ENCODE measurements at places on chromosomes 1 and 21.
A peak's percentile ranks its signal among the peaks of the same experiment; 100 is the strongest.

GRCh38 chr1:23664837-23665795 is 26.5 kb upstream of the RPL11 start:
- DNase-seq: no peak

- DNase-seq: no peak
These were observed 130.3 kb downstream of the GLIS1 start for GRCh38 chr1:53608676-53609075.

- no peak for DNase-seq
These were observed 10.8 kb upstream of the THEM4 start for GRCh38 chr1:151920149-151920548.

GRCh38 chr1:180358649-180359048 is 128.6 kb downstream of the LHX4 start:
- no peak for DNase-seq

- DNase-seq: no peak
These were observed 347.9 kb downstream of the USH2A start for GRCh38 chr1:216075339-216075738.

- DNase-seq: no peak
These were observed 56.5 kb downstream of the CD46 start for GRCh38 chr1:207808322-207808705.

GRCh38 chr1:25184001-25184762 is 48.1 kb downstream of the SYF2 start:
- no peak for DNase-seq

- no peak for DNase-seq
These were observed 53.6 kb upstream of the SSX2IP start for GRCh38 chr1:84743896-84744295.

DNA sequence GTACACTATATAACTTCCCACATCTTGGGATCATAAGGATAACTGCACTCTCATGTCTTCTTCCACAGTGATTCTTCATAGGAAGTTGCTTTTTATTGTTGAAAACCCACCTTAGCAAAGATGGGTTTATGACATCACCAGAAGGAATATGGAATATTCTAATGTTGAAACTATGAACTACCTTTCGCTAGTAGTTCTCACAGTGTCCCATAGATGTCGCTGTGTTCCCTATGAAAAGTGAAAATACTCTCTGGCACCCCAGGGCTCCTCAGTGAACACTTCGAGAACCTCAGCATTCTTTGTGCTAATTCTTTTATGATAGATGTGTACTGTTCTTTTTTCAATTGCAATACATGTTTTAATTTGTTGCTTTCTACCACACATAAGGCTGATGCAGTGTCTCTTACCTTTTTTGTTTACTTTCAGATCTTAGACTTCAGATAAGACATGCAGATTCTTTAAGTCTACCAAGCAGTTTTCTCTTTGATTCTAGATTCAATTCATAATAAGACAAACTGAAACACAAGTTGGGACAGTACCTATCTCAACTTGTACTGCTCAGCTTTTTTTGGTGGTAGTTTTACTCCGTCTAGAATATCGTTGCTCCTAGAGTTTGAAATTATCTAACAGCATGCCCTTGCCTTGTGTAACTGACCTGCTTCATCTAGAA is 90.8 kb downstream of the GTF2B start:
- no peak for DNase-seq

DNA sequence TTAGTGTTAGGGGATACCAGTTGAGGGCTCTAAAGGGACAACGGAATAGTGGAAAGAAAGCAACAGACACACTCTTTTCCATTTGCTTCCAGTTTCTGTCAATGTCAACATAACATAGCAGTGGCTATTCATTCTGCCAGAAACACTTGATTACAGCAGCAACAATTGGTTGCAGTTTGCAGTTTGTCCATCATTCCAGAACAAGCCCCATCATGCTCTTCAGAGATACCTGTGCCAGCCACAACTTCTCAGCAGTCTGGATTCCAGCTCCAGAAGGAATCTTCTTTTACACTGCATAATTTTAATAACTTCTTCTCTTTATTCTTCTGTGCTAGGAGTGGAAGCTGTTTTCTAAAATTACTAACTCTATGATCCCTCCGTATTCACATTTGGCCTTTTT is 1521.4 kb downstream of the PLA2G4A start:
- no peak for DNase-seq

GRCh38 chr1:3640121-3640837 is 9.6 kb downstream of the WRAP73 start:
- no peak for DNase-seq

GRCh38 chr1:241672301-241672700 is 20.2 kb downstream of the WDR64 start:
- no peak for DNase-seq

- DNase-seq: no peak
These were observed 10.0 kb upstream of the LRRC3 start for GRCh38 chr21:44445145-44445812.

- no peak for DNase-seq
These were observed 5.5 kb downstream of the SIM2 start for GRCh38 chr21:36704281-36704957.

DNA sequence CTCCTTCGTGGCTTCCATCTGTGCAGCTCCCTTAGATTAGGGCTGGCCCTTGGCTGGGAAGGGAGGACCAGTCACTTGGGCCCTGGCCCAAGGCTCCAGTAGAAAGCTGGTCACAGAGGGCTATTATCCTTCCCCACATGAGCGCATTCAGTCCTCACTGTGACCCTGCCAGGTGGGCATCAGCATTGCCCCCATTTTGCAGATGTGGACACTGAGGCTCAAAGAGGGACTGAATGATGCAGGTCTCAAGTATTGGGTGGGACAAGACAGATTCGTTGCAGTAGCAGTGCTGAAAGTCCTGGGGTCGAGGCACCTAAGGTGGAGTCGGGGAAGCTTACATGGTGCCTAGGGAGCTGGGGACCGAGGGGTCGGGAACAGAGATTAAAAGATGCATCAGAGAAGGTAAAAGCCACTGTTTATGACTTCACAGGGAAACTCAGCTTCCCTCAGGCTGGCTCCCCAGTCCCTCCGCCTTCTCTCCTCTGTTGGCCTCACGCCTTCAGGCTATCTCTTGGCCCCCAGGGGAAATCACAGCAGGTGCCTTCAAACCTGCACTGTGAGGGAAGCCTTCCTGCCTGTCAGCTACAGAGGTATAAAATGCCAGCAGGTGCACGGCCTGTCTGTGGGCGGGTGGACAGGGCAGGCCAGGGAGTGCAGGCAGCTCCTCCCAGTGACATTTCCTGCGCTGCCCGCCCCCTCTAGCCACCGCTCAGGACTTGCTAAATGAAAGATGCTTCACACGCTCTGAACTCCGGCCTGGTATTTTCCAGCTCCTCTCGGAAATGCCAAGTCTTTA is 178.4 kb downstream of the GRIK3 start:
- DNase-seq: no peak

DNA sequence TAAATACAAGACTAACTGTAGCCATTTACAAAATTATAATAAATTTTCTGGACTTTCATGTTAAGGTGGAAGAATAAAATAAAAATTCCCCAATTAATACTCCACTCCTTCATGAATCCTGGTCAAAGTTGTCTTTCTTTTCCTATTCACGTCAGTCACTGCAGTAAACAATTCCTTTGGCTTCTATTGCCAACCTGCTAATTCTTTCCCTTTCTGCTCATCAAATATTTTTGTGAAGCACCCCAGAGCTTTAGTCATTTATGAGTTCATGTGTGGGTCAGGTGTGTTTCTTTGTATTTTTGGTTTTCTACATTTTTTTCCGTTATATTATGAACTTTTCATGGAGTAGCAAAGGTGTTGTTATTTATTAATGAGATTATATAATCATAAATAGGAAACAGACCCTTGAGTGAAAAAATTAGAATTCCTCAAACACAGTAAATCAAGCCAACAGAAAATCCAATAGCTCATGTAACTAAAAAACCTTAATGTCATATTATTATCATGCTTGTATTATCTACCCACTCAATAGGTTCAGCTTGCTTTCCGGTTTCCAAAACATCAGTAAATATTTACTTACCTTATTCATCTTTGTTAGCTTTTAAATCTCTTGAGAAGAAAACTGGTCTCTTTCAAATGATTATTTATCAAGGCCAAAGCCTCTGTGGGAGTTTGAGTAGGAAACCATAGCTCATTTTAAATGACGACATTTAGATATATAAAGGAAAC is 29.6 kb upstream of the PLA2G4A start:
- no peak for DNase-seq

- no peak for DNase-seq
These were observed 2.7 kb upstream of the PRKACB start for GRCh38 chr1:84141182-84142003.

- no peak for DNase-seq
These were observed 11.7 kb downstream of the GADD45A start for GRCh38 chr1:67696708-67697107.

DNA sequence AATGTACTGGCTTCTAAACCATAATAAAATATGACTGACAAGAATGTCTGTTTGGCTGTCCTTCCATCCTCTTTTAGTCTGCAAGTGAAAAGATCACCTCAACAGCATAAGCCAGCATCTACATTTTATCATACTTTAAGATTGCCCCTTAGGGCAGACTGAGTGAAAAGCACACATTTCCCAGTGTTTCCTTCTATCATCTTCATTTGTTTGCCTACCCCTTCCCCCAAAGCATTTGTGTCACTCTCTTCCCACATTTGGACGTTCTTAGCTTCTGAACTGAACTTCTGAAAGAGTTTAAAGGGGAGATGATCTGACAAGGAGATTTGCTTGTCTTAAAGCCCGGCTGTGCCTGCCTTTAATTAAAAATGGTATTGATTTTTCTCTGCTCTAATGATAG is 322.2 kb downstream of the SPATA17 start:
- DNase-seq: no peak

DNA sequence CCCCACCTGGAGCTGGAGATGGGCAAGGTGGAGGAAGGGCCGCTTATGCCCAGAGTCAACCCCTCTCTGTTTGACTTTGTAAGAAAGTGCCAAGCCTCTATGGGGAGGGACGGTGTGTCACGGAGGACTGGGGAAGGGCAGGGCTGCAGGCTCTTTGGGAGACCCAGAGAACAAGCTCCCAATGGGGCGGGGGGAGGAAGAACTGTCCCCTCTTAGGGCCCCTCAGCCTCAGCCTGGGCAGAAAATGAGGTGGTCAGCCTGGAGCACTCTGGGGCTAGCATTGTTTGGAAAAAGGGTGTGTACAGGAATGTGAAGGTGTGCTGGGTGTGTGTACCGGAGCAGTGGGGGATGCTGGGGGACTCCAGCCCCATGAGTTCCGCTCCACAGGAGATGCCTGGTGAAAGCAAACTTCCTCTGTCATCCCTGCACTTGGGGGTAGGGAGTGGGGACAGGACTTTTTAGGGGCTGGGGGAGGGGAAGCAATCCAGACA is 1.2 kb upstream of the INAVA start:
- DNase-seq: no peak

GRCh38 chr21:41108668-41109585 is 59.0 kb upstream of the BACE2 start:
- DNase-seq: no peak

DNA sequence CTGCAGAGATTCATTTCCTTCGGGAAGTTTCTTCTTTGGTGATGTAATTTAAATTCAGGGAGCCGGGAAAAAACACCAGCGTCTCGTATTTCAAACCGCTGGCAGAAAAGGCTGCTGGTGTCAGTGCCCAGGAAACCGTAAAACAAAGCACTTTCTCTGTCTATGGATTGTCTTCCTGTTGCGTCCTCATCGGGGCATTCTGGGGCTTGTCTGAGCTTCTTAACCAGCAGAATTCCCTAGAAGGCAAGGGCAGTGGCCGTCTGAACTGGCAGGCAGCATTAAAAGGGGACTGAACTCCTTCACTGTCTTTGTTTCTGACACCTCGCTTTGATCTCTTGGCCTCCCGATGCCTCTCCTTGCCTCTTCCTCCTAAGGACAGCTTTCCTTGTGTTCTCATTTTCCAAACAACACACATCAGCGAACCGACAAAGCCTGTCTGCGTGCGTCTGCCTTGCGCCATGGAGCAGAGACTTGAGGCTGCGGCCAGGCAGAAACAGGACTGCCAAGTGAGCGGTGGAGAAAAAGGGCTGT is 391.6 kb upstream of the VAMP3 start:
- no peak for DNase-seq

GRCh38 chr1:231062500-231063270 is 22.6 kb upstream of the FAM89A start:
- no peak for DNase-seq

- peak; percentile 87 for DNase-seq
These were observed 72.8 kb upstream of the PAX7 start for GRCh38 chr1:18557621-18558465.

- DNase-seq: no peak
These were observed 35.7 kb upstream of the USP1 start for GRCh38 chr1:62401034-62401760.

DNA sequence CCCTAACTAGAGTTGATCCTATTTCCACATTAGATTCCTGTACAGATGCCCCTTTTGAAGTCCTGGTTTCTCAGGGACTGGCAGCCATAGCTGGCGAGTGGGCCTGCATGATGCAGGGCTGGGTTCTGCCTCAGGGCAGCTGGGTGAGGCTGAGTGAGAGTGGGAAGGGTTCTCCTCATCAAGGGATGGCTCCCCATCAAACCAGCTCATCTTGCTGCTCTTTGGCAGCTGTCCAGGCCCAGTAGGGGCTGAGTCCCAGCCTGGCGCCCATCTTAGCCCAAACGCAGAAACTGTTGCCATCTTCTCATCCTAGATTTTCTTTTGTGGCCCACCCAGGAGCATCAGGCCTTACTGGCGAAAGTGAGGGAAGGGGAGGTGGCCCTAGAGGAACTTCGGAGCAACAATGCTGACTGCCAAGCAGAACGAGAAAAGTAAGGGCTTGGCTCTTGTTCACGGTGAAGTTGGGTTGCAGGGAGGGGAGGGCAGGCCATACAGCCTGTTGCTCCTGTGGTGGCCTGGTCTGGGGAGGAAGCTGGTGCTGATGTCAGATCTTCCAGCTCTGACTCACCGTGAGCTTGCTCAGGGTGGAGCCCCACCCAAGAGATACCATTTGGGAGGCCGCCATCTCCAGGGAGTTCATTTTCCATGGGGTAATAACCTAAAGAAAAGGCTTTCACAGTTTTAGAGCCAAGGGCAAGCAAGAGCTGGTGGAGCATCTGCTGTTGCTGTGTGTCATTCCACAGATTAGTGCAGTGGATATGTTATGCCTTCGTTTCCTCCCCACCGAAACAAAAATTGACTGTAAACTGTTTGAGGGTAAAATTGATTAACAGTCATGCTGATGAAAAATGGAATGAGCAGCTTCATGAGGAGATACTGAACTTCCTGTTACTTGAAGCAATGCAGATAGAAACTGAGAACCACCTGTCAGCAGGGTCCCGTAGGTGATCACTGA is 34.7 kb downstream of the TUFT1 start:
- no peak for DNase-seq
